ENCODE measurements at places on chromosomes 13 and 19.

GRCh38 chr19:4547303-4548237 is 7.7 kb upstream of the LRG1 start:
- DNase-seq = no peak

DNA sequence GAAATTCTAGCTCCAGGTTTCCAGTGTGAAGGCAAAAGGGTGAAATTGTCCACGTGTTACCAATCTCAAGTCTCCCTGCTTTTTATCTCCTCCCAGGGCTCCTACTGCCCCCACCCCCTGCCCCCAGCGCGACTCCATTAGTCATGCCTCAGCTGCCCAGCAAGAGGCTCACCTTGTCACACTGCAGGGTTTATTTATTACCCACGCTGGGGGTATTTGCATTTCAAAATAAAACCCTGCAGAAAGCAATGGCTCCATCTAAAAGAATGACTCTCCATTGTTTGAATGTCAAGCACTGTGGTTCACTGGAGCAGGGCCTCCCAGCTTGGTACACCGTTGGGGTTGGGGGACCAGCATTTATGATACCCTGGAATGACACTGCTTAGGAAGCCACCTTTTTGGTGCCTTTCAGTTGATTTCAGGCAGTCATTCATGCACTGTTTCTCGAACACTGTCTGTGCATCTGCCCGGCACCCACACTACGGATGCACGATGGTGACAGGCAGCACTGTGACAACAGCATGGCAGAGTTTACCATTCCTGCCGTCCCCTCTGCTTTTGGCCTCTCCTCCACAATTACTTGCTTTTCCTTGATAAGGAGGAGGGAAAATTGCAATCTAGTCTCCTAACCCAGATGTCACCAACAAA is 9.9 kb upstream of the POP4 start:
- no peak for DNase-seq

- no peak for DNase-seq
Observed at GRCh38 chr19:35585848-35586247, at the start of gene PMIS2. PMIS2 (plus strand) TSS chr19:35586173; CDS start chr19:35586260, 87 bp downstream.

DNA sequence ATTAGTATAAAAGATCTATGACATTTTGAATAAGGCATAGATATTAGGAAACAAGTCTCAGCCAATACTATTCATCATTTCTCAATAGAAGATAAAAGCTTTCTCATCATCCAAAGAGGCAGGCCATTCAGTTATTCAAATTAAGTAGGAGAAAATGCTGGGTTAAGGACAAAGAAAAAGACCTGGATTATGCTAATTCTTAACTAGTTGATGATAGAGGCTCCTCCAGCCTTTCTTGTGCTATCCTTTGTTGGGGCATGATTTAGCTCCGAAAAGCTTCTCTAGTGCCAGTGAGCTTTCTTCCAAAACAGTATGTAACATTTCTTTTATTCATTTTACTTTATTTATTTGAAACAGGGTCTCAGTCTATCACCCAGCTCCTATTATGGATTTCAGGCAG is 223.0 kb downstream of the DCLK1 start:
- DNase-seq = no peak

GRCh38 chr19:38730470-38730730 is 13.9 kb downstream of the CAPN12 start:
- no peak for DNase-seq

GRCh38 chr19:1384085-1384462 is 367 bp downstream of the NDUFS7 start:
- no peak for DNase-seq

- no peak for DNase-seq
Observed at GRCh38 chr13:114097893-114098688, 34.3 kb downstream of the RASA3 start.

GRCh38 chr13:75855216-75855615 is 219.1 kb downstream of the LMO7 start:
- no peak for DNase-seq

DNA sequence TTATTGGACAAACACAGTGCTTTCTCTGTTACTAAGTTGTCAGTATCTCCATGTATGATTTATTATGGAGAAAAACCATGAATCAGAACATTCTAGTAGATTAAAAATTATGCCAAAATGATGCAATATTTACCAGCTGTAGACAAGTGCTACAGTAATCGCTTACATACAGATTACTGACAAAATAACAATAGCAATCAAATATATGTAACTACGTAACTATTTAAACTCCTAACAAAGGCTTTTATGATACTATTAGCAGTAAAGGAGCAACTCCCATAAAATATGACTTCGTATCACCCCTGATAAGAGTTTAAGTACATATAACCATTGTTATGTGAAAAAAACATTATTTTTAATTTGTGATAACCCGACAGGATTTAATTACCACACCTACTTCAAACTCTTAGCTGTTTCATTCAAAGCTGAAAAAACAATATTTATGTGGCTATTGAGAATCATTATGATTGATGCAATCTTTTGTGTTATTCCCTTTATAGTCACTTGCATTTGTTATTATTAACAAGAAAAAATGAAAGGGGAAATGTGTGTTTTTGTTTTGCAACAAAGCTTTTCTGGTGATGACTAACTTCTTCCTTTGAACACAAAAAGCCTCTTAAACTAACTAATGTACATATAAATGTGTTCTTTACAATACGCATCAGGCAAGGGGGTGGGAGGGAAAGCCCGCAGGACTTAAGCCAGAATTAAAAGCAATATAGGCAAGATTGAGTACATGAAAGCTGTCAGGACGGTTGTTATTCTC is 147.4 kb downstream of the ABCC4 start:
- DNase-seq = no peak

DNA sequence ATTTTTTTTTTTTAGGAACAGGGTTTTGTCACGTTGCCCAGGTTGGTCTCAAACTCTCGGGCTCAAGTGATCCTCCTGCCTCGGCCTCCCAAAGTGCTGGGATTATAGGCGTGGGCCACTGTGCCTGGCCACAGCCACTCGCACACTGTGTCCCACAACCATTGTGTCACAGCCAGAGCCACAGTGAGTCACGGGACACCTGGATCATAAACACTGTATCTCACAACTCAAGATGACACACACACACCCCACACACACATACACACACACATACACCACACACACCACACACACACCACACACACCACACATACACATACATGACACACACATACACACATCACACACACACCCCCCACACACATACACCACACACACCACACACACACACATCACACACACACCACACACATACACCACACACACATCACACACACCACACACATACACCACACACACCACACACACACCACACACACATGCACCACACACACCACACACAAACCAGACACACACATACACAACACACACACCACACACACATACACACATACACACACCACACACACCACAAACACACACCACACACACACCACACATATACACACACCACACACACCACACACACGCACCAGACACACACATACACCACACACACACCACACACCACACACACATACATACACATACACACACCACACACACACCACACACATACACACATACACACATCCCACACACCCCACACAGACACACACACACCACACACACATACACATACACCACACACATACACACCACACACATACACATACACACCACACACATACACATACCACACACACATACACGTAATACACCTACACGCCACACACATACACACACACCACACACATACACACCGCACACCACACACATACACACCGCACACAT is 16.2 kb downstream of the ELAVL3 start:
- no peak for DNase-seq

DNA sequence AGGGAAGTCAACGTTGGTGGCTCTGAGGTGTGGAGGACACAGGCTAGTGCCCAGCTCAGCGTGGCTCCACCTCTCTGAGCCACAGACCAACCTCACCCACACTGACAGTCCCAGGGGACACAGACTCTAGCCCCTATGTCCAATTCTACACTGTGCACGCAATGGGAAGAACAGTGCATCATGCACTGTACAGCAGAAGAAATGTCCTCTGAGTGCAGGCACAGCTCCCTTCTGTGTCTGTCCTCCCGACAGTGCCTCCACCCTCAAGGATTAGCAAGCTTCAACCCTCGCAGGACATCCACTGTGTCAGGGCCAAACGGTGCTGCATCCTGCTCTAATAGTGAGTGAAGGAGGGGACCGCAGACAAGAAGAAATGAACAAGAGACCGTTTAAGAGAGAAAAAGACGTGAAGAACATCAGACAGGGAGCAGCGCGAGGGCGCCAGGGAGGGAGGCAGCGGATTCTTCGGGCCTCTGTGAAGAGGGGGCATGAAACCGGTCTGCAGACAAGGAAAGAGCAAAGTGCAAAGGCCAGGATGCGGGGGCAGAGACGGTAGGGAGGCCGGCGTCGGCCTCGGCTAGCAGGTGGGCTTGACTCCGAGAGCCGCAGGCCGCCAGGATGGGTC is 681 bp downstream of the ZNF837 start:
- DNase-seq = no peak

GRCh38 chr19:35266520-35267352 is 2.0 kb upstream of the USF2 start:
- DNase-seq = no peak

GRCh38 chr19:43779147-43779819 is 1.5 kb downstream of the KCNN4 start:
- DNase-seq = no peak

GRCh38 chr19:12364391-12365235 is 870 bp downstream of the ZNF442 start:
- peak; percentile 34 for DNase-seq
